ENCODE measurements at places on chromosomes 5 and 9.

- DNase-seq: no peak
These were observed 10.2 kb downstream of the PAM start for GRCh38 chr5:102765350-102765749.

- DNase-seq: no peak
These were observed 227.8 kb upstream of the DMAC1 start for GRCh38 chr9:8027351-8027750.

DNA sequence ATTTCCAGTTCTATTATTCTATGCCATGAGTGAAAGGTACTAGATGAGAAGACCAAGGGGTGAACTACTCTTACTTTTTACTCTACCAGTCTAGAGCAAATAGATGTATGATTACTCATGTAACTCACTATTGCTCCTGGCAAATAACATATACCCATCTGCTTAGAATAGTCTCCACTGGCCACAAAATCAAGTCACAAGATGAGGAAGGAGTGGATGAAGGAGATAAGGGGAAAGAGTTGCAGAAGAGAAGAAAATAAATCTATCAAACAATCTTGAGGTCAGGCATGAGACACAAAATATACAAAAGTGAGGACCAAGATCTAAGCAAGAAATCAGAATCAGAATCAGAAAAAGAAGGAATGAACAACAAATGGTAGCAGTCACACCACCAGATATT is 13.7 kb upstream of the NR4A3 start:
- DNase-seq: no peak

DNA sequence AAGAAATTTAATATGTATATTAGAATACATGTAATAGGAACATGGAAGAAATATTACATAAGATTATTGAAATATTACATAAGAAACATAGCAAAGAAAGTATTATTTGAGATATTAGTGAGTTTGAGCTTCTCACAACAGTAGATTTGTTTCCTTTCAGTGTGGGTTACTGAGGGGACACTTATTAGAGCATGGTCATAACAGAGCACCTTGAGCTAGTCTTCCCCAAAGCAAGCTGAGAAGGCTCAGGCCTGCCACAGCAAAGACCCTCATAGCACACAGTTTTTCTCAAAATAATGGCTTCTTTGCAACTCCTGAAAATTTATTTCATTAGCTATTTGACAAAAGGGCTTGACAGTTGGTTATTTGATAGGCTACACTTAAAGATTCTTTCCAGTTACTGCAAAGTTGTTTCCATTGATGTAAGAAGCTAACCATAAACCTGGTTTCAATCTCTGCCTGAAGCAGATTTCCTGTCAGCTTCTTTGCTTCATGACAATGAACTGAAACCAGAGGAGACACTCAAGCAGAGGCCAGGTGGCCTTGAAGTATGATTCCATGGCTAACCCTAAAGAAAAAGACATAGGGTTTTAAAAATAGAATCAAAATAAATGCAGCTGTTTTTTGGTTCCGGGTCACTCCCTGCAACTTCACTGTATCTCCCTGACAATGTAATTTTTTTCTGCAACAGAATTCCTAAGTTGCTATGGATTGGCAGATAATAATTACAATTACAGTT is 68.6 kb downstream of the ERMP1 start:
- no peak for DNase-seq

- DNase-seq: no peak
These were observed 22.5 kb downstream of the SLC35D2 start for GRCh38 chr9:96360976-96361375.

DNA sequence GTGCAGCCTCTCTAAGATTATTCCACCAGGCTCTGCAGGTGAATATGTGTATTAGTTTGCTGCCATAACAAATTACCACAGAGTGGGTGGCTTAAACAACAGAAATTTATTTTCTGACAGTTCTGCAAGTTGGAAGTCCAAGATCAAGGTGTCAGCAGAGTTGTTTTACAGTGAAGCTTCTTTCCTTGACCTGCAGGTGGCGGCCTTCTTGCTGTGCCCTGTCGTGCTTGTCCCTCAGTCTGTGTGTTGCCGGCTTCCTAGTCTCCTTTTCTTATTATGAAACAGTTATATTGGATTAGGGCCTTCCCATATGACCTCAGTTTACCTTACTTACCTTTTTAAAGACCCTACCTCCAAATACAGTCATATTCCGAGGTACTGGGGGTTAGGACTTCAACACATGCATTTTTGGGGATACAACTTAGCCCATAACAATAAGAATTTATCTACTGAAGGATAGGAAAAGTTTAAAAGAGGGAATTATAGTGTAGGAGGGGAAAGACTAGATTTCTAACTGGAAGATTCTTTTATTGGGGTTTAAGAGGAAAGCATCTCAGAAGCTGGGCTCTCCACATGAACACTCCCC is 97.4 kb downstream of the OSTF1 start:
- DNase-seq: peak; percentile 22

DNA sequence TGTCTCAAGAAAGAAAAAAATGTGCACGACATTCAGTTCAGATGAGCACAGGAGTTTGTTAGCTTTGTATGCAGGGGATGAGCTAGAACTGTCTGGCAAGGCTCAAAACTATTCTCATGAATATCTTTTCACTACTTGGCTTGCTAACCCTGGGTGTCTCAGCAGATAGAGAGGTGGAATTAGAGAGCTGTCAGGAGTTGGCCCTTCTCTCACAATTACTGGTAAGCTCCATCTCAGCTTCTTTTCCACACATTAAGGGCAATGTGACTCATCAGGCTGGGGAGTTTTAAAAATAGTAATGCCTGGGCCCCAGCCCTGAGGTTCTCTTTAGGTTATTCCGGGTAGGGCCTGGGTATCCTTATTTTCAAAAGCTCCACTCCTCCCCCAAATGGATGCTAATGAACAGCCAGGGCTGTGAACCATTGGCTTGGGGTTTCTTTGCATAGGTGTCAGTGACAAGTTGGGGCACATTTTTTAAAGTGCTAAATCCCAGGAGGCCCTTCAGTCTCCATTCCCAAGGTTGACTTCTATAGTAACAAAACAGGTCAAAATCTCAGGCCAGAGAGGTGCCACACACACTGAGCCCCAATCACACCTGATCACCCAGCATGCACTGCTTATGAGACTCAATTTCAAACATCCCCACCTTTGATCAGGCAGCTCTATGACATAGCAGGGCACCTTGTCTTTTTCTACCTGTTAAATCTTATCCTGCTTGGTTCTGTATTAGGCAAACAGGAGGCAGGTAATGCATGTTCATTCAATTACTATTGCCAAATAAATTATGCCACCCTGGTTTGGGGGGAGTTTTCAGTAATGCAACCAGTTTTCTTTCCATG is 239.7 kb upstream of the DAP start:
- DNase-seq: no peak

- DNase-seq: no peak
These were observed 123.5 kb downstream of the DEPDC1B start for GRCh38 chr5:60576425-60576824.

DNA sequence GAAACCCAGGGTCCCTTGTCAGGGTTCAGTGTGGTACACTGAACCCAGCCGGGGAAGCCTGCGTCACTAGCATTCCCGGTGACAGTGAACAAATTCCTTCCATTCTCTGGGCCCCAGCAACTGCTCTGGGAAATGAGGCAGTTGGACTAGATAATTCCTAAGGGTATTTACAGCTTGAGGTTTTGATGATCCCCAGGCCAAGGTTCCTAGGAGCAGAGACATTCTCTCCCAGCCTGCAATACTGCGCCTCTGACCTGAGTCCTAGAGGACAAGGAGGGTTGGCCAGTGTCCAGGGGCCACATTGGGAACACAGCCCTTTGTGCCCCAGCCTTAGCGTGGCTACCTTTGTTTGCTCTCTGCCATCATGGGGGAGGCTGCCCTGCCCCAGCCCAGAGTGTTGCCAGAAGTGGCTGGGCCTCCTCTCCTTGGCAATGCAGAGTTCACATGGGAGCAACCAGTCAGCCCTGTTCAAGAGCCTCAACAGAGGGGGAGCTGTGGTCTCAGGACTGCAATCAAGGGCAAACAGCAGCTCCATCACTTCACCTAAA is 178.2 kb downstream of the SEC61B start:
- DNase-seq: no peak

- no peak for DNase-seq
These were observed 184.1 kb downstream of the MARCHF11 start for GRCh38 chr5:15995341-15996052.

DNA sequence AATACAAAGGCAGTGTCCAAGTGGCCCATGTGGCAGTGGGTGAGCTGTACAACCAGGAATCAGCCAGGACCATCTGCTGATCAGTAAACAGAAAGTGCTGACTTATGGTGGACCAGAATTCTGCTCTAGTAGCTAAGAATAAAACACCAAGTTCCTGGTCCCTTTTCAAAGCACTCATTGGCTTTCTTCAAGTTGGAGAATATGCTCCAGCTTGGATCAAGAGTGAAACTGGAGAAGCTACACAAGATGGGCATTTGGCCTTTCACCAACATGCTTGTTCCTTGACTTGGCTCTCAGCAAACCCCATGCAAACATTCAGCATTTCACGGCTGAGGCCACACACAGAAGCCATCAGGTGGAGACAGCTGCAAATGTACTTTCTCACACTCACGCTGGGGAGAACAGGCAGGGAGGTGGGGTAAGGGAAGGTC is 32.1 kb downstream of the MARCHF3 start:
- no peak for DNase-seq

DNA sequence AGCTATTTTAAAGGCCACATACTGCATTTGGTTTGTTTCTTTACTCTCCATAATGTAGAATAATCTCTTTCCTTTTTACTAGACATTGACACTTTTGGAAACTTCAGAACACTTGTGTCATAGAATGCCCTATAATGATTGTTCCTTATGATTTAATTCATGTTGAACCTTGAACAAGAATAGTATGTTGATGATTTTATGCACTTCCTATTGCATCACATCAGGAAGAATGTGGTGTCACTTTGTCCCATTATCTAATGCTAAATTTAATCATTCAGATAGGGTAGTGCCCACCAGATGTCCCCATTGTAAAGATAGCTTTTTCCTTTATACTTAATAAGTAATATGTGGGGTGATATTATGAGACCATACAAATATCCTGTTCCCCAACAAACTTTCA is 19.4 kb upstream of the DEPDC1B start:
- DNase-seq: no peak

DNA sequence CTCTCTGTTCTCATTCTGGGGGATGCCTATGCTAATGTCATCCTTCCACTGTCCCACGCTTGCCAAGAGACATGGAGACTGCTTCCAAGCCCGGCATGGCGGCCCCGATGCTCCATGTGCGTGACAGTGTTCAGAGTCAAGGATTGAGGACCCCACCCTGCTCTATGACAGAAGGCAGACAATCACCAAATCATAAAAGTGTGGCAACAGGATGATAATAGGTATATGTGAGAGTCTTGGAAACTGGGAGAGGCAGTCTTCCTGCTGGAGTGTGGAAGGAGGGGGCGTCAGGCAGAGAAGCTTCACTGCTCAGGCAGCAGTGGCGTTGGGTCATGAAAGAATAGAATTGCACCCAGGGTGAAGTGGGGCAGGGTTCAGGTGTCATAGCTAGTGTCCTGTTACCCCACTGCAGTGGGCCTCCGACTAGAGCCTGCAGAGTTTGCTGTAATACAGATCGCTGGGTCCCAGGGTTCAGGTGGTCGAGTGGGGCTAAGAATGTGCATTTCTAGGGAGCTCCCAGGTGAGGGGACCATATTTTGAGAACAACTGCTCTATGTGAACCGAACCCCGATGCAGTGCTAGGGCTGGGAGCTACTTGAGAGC is 12.5 kb upstream of the GADD45G start:
- no peak for DNase-seq

DNA sequence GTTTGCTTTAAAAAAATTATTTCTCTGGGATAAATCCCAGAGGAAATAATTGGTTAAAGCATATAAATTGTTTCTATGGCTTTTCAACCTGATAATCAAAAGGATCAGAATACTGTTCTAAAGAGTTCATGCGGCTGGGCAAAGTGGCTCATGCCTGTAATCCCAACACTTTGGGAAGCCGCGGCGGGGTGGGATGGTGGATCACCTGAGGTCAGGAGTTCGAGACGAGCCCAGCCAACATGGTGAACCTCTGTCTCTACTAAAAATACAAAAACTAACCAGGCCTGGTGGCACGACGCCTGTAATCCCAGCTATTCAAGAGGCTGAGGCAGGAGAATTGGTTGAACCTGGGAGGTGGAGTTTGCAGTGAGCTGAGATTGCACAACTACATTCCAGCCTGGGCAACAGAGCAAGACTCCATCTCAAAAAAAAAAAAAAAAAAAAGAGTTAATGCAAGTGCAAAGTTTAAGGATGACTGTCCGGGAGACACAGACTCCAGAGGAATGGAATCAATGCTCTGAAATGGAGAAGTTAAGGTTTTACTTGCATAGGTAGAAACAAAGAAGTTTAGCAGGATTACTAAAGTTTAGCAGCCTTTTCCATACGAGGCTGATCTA is 16.6 kb upstream of the GRHPR start:
- DNase-seq: no peak

DNA sequence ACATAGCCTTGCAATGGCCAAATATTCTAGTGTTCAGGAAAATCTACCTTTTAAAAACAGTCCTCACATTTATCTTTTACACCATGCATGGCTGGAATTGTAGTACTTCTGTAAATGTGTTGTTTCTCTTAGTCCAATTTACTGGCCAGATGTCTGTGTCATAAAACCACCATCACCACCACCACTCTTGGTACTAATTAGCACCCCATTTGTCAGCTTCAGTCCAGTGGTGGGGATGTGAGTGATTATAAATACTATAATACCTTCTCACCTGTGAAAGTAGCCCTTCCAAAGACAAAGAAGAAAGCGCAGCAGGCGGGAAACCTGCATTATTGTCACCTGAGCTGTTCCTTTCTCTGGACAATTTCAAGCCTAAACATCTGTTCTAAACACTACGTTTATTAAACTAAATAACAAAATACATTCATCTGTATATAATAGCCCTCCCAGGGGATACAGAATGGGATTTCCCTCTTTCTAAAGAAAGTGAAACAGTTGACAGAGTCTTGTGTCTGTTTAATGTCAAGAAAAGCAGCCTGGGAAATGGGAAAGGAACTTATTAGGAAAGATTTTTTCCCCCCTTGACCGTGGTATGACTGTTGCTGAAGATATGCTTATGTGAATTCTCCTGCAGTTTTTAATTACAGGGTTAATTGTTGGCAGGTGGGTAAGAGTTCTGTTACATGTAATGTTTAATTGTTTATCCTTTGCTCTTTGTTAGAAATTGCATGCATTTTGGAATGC is 144.5 kb upstream of the NUDT12 start:
- DNase-seq: no peak

GRCh38 chr5:35857606-35858205 is 1.0 kb downstream of the IL7R start:
- DNase-seq: no peak

GRCh38 chr5:134403951-134404350 is 7.7 kb downstream of the CDKN2AIPNL start:
- no peak for DNase-seq

GRCh38 chr9:14782286-14783051 is 59.9 kb upstream of the CER1 start:
- no peak for DNase-seq

GRCh38 chr5:18771097-18771610 is 1136.9 kb downstream of the TAF11L14 start:
- no peak for DNase-seq
